Activated CD8-positive, alpha-beta memory T cell treated with anti-CD3 and anti-CD28 coated beads for 1 hour (primary cell): ENCODE measurements at places on chromosomes 12 and 14.

DNA sequence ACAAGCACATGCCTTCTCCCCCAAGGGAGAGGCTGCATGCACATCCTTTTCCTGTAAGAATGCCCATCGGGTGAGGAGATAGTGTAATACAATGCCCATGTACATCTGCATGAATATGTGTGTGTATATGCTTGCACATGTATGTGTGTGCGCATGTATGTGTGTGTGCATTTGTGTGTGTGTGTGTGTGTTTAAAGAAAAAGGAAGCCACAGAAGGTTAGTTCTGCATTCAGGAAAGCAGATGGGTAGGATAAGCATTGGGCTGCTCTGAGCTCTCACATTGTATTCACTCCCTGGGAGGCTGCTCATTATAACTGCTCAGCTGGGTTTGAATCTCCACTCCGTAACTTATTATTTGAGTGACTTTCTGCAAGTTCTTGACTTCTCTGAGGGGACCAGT is 74.3 kb downstream of the GALNT8 start:
- DNase-seq, result no peak

- no peak for DNase-seq
Measured at GRCh38 chr14:65208548-65208947, 106.2 kb upstream of the MAX start.

DNA sequence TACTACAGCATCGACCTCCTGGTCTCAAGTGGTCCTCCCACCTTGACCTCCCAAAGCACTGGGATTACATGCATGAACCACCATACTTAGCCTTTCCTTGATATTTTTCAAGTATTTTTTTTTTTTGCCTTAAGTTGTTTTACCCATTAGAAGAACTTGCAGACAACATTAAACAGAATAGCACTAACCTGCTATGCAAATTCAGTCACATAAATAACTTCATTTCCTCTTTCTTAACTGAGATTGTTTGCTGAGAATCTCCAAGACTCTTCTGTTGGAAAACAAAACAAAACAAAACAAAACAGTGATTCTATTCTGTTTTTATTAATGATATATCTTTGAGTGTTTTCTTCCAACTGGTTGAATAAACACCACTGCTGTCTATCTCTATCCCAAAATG is 115.9 kb upstream of the IFNG-AS1 start:
- DNase-seq, result no peak

DNA sequence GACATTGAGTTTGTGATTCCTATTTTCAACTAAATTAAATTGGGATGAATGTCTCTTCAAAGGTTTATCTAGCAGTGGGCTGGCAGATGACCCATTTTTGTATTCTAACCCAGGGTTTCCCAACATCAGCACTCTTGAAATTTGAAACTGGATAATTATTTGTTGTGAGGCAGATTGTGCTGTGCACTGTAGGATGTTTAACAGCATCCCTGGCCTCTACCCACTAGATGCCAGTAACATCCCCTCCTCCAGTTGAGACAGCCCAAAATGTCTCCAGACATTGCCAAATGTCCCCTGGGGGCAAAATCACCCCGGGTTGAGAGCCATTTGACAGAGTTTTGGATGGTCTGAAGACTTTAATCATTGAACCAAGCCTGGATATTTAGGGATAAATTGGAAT is 11.1 kb downstream of the DAAM1 start:
- DNase-seq, result no peak

GRCh38 chr12:88781909-88782308 is 201.6 kb upstream of the KITLG start:
- no peak for DNase-seq

DNA sequence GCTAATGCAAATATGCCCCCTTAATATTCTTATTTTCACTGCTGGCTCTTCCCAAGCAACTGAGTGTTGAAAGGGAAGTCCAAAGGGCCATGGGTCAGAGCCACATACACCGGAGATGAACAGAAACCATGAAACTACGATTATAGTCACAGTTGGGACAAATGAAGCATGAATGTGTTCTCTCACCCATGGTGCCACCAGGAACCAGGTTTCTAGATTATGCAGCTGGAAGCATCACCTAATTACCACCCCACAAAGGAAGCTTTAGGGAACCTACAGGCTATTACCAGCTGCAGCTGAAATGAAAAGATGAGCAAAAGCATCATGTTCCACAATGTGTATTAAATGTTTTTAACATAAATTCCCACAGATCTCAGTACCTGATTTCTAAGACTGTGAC is 15.4 kb downstream of the TMTC1 start:
- DNase-seq, result no peak

GRCh38 chr14:92310776-92311375 is 12.1 kb upstream of the SLC24A4 start:
- no peak for DNase-seq

DNA sequence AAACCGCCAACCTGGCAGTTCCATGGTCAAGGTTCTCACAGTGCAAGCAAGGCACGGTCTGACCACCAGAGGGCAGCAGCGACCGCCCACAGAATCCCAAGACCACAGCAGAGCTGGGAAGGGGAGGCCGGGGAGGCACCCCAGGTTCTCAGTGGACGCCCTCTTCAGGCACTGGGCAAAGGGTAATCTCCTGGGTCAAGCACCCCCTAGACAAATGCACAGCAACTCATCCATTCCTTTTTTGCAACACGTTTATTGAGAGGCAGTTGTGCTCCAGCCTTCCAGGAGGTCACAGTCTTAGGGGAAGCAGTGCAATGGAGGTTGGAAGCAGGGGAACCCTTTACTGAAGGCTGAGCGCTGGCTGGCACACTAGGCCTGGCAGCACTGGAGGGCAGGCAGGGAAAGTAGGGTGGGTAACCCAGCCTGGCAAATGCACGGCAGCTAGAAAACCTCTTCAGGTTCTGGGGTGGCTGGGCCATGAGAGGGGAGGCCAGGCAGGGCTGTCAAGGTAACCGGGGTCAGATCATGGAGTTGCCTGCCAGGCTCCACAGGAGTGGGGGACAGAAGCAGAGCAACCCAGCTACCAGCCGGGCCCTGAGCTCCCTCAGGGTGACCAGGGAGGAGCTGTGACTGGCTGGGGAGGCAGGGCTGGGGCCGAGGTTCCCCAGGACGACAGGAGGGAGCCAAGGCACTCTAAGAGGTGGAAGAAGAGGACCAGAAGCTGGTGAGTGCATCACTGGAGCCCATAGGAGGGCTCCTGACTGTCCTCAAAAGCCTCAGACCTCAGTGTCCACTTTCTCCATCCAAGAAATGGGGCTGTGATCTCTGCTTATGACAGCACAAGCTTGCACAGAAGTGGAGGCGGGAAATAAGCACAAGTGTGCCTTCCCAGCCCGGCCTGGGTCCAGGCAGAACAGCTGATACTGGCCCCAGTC is 1.8 kb upstream of the RHOF start:
- DNase-seq, result no peak

GRCh38 chr12:63752283-63752682 is 27.4 kb upstream of the RXYLT1 start:
- DNase-seq, result no peak
